EL (cell line): ENCODE measurements at places on chromosomes 11 and 22.

DNA sequence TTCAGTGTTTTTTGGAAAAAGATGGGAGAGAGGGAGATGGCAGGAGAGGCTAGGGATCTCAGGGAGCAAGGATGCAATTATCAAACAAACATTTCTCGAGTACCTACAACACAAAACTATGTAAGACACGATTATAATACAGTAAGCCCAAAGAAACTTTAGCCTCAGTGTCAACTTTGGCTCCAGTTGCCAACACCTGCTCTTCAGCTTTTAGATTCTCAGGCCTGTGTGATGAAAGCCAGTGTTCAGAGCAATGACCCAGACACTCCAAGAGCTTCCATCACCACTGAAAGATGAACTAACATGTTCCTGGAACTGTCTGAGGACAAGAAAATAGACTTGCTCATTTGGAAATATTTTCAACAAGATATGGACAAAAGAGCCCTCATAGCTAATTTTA is 31.4 kb upstream of the CEP295 start:
- no peak for DNase-seq

DNA sequence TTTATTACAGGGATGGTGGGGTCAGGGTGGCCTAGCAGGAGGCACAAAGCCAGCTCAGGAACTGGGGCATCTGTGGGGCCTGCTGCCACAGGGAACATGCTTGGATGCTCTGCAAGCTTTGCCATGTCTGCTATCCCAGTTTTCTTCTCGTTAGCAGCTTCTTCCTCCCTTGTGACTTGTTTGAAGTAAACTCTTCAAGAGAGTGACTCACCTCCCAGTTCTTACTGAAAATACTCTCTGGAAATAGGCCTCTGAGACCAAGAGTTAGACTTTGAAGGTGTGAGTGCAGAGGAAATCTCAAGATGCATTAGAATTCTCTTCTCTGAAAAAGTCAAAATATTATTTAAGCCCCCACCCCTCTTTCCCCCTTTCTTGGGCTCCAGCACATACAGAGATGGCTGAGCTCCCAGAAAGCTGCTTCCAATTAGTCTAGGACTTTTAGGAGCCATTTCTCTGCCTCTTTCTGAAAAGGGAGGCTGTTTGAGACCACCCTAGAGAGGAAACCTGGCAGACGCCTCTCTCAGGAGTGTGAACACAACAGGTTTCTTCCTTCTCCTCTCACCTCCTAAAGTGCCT is 15.1 kb downstream of the CWC15 start:
- DNase-seq = peak; percentile 26

DNA sequence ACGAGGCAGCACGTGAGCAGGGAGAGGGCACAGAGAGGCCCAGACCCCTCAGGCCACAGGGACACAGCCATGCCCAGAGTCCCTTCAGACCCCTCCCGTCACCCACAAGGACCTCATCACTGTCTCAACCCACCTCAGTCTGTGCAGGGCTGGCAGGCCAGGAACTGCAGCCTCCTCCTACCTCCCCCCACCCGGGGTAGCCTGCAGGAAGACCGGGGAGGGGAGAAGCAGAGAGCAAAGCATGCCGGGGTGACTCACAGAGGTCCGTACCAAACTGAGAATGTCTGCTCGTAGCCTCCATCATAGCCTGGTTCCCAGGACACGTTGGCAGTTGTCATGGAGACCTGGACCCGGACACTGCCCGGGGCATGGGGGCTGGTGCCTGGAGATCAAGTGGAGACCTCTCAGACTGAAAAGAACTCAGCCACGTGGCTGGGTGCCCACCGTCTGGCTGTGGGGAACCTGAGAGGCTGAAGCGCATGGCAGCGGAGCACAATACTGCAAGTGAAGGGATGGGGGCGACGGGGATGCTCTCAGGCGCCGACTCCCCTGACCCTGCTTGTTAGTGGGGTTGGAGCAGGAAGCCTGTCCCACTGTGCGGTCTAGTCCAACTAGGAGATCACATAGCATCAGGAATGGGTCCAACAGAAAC is 27.2 kb downstream of the IGSF9B start:
- DNase-seq = no peak

DNA sequence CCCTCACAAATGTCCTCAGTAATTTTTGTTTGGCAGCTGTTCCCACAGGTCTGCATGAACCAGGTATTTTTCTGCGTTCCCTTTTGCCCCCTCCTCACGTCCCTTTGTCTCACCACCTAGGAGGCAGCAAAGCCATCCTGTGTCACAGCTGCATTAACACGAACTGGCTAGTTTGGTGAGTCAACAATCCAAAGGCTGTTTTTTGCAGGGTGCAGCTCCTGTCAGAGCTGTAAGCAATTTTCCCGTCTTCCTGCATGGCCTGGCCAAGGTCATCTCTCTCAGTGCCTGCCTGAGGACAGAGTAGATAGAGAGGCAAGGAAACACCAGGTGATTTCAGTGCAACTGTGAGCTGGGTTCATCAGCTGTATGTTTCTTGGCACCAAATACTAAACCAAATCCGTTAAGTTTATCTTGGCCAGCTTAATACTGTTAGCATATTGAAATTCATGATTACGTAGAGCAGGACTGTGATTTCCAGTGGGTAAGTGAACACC is 20.6 kb upstream of the VSIG10L2 start:
- DNase-seq = no peak

DNA sequence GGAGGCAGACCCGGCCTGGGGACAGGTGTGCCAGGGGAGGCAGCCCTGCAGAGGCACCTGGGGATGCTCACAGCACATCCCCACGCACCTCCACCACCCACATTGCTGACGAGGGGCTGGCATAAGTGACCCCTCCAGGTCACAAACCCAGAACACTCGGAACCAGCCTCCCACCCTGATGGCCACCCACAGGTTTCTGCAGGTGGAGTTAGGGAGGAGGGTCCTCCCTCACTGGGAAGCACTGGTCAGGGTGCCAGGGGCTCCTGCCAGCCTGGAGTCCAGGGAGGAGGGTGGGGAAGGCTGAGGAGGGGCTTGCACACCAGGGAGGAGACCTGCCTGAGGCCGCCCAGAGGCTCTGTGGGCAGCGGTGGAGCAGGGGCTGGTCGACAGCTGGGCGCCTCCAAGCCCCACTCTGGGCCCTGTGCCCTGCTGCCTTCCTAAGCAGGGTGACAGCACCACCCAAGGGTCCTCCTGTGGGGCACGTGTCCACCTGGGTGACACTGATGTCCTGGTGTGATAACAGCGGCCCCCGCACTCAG is 51.0 kb upstream of the CARS1 start:
- no peak for DNase-seq

GRCh38 chr11:44034639-44035038 is 13.1 kb upstream of the ACCSL start:
- no peak for DNase-seq

DNA sequence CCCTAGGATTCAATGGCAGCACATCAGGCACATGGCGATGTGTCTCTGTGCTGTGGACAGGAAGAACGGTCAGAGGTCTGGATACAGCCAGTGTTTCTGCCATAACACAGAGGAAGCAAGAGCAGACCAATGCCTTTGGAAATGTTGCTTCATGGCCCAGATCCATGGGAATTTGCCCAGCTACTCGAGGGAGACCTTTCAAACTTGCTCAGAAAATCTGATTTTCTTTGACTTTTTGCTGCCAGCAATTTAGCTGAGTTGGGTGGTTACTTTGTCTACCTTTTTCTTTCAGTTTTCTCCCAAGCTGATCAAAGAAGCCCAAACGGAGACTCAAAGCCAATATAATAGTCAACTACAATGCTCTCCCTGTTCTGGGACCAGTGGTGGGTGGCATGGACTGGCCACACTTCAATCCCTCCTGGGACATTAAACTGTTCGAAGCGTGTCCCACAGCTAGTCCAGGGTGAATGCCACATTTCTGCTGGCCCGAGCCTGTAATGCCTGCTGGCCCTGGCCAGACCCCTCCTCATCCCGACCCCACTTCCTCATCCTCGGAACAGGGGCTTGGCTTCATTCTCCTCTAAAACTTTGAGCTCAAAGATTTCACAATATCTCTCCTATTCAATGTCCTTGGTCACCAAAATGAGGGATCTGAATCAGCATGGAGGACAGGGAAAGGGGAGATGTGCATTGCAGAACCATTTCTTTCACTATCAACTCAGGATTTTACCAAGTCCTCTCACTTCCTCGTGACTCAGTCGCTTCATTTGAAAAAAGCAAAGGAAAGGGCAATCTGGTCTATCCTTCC is 93.3 kb downstream of the ABTB2 start:
- no peak for DNase-seq
